ENCODE measurements at places on chromosomes 12 and 14.

DNA sequence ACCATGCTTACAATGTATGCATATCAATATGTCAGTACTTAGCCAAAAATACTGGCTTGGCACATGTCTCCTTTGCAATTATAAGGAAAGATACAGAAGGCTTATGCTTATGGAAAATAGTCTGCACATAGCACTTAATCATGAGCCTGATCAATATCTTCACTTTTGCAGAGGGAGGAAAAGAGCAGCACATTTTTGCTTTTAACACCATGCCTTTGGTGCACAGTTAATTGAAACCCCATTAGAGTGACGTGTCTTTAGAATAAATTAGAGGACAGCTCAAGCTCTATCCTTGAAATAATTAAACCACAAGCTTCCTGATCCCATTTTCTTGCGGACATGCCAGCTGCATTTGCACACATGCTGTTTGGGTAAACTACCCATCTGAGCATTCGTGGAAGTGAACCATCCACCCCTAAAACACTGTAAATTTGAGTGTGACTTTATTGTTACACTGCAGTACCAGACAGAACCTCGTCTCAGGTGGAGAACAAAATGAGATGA, 839.9 kb upstream of the MGAT4C start:
- DNase-seq: no peak

- DNase-seq: no peak
These were observed 34.0 kb downstream of the EMP1 start for GRCh38 chr12:13230500-13230899.

GRCh38 chr14:91070572-91070971, 10.1 kb upstream of the RPS6KA5 start:
- no peak for DNase-seq

DNA sequence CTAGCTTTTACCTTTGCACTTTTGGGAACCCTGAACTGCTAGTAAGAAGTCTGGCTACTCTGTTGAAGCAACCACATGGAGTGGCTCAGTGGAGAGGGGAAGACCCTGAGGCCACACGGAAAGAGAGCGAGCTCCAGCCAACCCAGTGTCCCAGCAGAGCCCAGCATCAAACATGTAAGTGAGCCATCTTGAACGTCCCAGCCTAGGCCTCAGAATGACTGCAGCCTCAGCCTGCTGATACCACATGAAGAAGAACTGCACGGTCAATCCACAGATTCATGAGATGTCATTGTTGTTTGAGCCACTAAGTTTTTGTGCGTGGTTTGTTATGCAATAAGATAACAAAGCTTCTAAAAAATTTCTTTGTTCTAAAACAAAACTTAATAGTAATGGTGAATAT, 40.2 kb downstream of the TFCP2 start:
- no peak for DNase-seq

- no peak for DNase-seq
These were observed 103.9 kb upstream of the RFLNA start for GRCh38 chr12:124191024-124191359.

Measured in anterior cingulate cortex (tissue), 58 donors.